ENCODE measurements at places on chromosomes 12 and 14.

GRCh38 chr12:124028555-124028925 is 55.5 kb downstream of the ZNF664 start:
- no peak for DNase-seq

DNA sequence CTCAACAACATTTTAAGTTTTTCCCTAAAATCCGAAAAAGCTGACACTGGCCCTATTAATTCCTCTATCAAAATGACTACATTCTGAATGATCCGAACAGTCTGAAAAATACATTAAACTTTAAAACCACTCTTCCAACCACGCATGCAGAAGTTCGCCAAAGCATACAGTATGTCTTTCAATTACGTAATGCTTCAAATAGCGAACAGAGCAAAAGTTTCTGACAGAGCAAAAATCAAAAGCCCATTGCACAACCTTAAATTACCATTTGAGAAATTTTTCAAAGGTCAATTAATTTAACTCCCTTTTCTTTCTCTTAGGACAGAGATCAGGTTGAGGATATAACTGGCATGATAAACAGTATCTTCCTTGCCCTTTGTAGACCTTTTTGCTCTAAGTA is 33.2 kb downstream of the LRIG3 start:
- no peak for DNase-seq

- no peak for DNase-seq
Measured at GRCh38 chr14:88242446-88242845, 80.6 kb downstream of the KCNK10 start.

DNA sequence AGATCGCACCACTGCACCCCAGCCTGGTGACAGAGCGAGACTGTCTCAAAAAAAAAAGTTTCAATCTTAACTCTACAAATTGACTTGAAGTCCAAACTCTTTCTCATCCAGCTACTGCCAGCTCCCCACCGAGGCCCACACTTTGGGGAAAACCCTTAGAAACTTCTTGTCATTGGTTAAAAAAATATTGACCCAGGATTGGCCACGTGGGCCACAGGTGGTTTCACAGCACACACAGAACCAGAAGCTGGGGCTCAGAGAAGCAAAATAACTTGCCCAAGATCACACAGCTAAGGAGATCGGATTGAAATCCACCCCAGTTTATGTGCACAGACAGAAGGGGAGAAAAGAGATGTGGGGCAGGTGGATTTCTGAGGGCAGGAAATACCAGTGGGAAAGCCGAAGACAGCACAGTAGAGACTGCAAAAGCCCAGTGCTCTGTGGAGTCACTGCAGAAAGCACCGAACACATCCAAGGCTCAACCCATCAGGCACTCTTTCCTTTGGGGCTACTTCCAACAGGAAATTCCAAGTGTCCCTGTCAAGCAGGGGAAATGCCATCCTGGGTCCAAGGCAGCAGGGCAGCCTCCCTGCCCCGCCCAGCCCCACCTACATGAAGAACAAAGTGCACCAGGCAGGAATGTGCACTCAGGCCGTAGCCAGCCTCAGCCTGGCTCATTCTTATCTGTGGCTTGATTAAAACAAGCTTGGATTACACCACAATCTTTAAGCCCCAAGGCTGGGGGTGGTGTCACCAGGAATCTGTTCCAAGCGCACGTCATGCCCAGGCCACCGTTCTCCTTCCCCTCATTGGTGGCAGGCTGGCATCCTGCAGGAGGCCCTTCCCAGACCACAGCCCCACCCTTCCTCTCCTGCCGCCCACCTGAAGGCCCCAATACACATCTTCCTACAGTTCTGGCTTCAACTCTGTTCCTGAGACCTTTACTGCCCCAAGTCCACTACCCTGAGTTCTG is 72.5 kb downstream of the ITPK1 start:
- no peak for DNase-seq

- DNase-seq, result no peak
Measured at GRCh38 chr14:21894003-21894897, 220.6 kb upstream of the OR4E1 start.

- no peak for DNase-seq
Measured at GRCh38 chr14:50798048-50798421, 32.9 kb downstream of the NIN start.

DNA sequence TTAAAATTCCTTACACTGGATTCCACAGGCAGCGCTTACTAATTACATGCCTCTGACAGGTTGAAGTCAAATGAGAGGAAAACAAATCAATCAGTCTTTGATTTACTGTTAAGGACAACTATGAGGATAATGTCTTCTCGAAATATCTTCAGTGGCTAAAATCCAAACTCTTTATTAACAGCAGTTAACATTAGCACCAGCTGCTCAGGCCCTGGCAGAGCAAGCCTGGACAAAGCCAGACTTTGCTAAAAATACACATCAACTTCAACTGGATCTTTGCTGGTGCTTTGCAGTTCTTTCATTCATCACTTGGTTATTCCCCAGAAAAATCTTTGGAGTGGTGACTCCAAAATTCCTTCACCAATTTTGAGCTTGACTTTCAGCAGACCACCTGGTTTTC is 98.7 kb downstream of the HECTD4 start:
- DNase-seq, result no peak

GRCh38 chr12:49543221-49543913 is 4.5 kb downstream of the KCNH3 start:
- DNase-seq, result no peak

DNA sequence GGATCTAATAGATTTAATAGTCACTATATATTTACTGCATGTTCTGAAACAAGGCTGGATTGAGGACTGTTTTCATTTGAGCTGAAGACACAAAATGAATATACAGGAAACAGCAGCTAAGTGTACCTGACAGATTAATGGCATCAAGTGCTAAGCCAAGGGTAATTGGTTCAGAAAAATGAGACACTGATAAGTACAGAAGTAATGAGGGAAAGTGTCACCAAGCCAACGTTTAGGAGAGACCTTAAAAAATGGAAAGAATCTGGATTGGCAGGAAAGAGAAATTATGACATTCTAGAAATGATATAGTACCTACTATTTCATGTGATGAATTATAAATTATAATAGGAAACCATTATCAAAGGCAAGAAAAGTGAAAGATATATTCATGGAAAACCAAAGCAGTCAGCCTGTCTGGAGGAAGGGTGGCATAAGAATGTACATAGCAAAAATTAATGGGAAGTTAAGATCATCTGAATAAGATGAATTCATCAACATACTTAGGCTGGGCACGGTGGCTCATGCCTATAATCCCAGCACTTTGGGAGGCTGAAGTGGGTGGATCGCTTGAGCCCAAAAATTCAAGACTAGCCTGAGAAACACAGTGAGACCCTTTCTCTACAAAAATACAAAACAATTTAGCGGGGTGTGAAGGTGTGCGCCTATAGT is 21.0 kb upstream of the DUSP16 start:
- DNase-seq, result no peak

GRCh38 chr12:15858353-15858752 is 23.8 kb upstream of the STRAP start:
- no peak for DNase-seq

GRCh38 chr12:66003951-66004350 is 126.6 kb downstream of the LLPH start:
- DNase-seq, result no peak

- DNase-seq, result no peak
Measured at GRCh38 chr12:131363393-131363792, 347.5 kb upstream of the SFSWAP start.

DNA sequence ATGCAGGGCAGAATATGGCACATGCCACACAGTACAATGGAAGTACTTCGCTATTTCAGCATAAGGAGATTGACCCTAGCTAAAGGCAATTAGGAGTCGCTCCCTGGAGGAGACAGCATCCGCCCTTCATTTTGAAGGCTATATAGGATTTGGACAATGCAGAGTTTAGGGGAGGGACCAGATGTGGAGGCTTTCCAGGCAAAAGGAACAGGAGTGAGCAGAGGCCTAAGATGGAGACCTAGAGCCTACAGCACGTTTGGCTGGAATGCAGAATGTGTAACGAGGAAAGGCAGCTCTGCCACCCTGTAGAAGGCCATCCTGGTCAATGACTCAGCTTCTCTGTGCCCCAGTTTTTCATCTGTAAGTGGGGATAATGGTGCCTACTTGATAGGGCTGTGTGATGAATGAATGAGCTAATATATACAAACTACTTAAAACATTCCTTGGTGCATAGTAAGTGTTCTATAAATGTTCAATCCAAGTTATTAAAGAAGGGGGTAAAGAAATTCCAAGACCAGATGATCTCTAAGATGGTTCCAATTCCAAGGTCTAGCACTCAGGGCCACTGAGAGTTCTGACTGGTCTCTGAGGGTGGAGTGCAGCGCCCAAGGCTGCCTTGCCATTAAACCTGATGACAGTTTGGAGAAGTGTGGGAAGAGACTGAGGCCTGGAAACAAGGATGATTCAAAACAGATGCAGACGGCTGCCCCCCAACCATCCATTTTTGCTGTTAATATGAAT is 54.3 kb upstream of the FRMD6 start:
- no peak for DNase-seq

DNA sequence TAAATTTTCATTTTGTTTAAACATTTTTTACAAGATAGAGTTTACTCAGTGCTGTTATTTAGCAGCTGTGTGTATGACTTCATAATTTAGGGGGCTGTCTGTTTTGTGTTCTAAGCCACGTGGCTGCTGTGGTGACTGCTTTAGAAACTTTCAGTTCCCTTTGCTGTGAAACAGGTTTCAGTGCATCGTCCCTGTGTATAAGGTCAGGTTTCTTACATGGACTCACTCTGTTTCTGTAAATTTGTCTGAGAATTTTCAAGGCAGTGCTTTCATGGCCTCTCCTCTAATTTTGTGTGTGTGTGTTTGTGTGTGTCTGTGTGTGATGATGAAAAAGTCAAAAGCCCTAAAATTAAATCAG is 32.4 kb downstream of the BICD1 start:
- DNase-seq, result no peak

GRCh38 chr14:104610749-104611310 is 6.3 kb upstream of the TMEM179 start:
- DNase-seq, result no peak

- no peak for DNase-seq
Measured at GRCh38 chr12:88579601-88580050, 645 bp downstream of the KITLG start.

DNA sequence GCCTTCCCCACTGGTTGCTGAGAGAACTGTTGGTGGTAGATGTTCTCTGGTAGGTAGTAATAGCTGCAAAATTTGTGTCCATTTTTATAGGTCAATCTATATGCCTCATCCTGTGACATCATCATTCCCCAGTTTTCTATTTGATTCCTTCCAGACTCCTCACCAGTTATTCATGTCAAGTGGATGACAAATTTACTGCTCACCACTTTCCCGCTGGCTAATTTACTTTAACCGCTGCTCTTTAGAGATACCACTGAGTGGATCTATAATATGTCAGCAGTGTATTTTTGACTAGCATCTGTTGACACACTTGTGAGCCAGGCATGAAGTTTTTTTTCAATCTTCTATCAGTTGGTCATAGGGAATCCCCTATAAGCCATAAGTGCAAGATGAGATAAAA is 24.6 kb downstream of the GPR65 start:
- DNase-seq, result no peak

- DNase-seq, result no peak
Measured at GRCh38 chr14:104752423-104752734, 568 bp upstream of the SIVA1 start.

GRCh38 chr12:99709116-99709515 is 61.6 kb downstream of the GARIN6 start:
- DNase-seq, result no peak

DNA sequence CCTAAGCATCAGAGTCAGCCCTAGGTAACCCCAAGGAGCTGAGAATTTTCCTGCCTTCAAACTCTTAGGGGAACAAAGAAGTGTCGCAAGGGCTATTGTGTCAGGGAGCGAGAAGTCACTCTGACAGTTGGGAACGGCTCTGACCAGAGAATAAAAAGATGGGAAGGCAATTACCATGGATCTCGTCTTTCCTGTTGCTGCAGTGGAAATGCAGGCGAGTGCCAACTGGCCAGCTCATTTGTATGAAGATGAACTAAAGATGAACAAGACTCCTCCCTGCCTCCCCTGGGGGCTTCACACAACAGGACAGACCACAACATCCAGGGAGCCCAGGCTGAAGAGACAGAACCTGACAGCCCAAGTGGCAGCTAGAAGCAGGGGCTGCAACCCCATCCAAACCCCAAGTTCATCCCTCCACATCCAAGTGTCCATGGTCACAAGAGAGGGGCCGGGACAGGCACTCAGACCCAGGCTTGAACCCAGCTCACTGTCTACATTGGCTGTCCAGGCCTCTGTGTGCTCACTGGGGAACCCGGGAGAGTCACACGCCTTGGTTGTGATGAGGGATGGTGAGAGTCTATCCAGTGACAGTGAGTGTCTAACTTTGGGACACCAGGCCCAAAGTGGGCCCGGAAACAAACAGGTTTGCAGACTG is 322.4 kb downstream of the BCL11B start:
- DNase-seq, result no peak

DNA sequence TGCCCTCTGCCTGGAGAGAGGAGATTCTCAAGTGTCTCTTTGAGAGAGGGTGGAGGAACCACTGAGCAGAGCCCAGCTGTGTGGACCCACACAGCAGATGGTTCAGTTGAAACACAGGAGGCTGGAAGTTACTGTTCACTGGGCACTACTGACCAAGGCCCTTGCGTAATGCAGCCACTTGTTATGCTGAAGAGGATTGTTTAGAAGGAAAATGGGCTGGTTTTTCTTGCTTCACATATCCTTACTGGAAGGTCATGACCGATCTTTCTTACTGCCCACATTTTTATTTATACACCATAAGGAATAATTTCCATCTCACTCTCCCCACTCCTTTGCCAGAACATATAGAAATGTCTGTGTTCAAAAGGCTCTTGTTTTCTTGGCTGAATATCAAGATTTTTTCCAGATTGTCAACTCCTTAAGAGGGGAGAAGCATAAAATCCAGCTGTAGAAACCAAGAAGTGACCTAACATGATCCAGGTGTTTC is 375.1 kb upstream of the DDHD1 start:
- no peak for DNase-seq

GRCh38 chr14:61438036-61438435 is 116.7 kb downstream of the PRKCH start:
- DNase-seq, result no peak

DNA sequence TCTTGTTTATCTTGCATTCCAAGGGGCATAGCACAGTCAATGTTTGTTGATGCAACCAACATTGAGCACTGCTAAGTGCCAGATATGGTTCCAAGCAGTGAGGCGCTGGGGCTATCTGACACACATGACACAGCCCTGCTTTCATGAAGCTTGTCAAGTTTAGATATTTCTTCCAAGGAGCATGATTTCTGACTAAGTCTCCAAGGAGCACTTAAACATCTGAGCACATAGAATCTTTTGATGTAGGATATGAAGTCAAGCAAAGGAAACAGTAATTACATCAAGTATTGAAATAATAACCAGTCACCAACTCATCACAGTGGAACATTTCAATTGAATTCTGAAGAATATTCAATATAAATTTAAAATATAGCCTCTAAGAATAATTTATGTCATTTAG is 177.8 kb upstream of the USP15 start:
- no peak for DNase-seq

DNA sequence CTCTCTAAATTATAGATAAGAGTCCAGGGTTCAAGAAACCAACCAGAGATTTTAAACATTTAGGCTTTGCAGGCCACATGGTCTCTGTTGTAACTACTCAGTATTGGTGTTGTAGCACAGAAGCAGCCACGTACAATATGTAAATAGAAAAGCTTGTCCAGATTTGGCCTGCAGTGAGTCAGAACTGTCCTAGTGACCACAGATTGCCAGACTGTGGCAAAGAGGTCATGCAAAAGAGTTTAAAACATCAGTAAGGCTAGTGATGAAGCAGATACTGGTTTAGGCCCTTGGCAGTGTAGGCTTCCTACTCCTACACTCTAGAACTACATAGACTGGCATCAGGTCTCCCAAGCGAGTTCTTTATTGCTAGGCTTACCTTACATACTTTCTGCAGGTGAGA is 117.6 kb upstream of the GARIN6 start:
- DNase-seq, result no peak
